ENCODE measurements at places on chromosomes 1 and 21.

- no peak for DNase-seq
Measured at GRCh38 chr1:227942021-227942715, 5.6 kb downstream of the WNT9A start.

GRCh38 chr1:152182431-152182830 is 23.4 kb upstream of the RPTN start:
- DNase-seq = no peak

DNA sequence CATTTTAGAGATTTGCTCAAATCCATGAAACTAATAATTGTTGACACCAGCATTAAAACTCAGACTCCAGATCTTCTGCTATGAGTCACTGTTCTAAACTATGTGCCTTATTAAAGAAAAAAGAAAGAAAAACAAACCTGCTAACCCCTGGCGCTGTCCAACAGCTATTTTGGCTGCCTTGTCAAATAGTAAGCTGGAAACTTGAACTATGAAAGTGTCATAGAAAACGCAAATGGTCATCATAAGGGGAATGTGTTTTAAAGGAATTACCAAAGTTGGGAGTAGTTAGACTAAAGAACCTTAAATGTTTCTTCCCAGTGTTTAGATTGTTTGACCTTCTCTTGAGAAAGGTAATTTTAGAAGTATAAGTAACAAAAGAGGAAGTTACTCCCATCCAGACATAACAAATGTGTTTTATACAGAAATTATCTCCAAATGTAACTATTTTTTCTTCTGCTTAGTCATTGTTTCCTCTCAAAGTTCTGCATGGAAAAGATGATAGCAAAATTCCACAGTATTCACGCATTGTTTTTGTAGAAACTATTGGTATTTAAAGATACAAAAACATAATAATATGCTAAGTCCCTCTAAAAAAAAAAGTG is 272.4 kb downstream of the TPR start:
- no peak for DNase-seq

DNA sequence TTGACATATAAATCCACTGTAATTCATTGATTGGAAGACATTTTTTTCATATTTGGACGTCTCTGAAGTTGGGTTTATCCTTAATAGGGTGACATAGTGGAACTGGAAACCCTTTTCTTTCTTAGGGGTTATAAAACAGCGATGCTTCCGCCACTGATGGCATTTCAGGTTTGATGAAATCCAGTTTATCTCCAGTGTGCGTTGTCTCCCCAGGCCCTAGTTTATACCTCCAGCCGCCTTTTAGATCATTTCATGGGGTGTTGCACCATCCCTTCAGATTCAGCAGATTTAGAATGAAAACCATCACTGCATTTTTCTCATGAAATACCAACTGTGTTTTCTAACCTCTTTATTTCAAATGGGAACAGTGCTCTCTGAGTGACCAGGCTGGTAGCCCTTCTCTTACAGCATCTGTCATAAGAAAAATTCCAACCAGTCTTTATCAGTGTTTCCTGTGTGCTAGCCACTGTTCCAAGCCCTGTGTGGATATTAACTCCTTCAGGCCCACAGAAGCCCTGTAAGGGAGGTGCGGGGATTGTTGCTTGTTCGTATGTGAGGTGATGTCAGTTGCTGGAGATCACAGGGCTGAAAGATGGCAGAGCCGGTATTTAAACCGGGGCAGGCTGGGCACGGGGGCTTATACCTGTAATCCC is 19.0 kb downstream of the H6PD start:
- DNase-seq = no peak

DNA sequence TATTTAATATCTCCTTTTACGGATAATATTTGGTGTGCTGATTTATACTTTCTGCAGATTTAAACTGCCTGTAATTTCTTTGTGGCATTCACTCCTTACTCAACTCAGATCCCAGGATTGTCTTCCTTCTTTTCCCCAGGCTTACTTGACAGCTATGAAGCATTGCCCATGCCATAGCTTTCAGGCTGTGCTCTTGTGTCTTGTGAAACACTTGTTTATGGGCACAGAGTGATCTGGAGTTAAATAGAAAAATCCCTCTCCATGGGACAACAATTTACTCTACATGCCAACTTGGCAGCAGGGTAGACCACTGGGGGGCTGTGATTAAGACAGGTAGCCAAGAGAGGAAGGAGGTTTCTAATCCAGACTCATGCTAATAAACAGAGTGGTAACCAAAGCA is 57.4 kb downstream of the PPP1R12B start:
- DNase-seq = no peak

DNA sequence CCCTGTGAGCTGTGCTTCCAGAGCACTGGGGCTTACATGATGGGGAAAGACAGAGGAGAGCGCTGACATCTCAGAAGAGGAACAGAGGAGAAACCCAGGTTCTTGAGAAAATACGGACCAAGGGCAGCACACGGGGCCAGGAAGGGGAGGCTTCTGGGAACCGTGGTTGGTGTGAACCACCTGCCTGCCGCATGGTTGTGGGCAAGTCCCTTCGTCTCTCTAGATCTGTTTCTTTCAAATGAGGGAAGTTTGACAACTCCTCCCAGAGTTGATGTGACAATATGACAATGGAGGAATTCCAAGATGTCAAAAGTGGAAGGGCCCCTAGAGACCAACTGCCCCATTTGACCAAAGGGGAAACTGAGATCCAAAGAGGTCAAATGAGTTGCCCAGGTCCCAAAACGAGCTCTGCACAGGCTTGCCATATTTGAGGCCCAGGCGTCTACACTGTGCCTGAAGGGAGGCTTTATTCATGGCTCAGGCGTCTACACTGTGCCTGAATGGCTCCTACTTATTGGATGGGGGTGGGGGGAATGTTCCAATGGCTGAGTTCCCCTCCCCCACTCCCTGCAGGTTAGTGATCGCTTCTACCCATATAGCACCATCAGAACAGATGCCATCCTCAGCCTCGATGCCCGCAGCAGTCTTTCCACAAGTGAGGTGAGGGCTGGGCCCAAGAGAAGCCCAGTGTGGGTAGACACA is 11.2 kb downstream of the EXTL1 start:
- DNase-seq = no peak

DNA sequence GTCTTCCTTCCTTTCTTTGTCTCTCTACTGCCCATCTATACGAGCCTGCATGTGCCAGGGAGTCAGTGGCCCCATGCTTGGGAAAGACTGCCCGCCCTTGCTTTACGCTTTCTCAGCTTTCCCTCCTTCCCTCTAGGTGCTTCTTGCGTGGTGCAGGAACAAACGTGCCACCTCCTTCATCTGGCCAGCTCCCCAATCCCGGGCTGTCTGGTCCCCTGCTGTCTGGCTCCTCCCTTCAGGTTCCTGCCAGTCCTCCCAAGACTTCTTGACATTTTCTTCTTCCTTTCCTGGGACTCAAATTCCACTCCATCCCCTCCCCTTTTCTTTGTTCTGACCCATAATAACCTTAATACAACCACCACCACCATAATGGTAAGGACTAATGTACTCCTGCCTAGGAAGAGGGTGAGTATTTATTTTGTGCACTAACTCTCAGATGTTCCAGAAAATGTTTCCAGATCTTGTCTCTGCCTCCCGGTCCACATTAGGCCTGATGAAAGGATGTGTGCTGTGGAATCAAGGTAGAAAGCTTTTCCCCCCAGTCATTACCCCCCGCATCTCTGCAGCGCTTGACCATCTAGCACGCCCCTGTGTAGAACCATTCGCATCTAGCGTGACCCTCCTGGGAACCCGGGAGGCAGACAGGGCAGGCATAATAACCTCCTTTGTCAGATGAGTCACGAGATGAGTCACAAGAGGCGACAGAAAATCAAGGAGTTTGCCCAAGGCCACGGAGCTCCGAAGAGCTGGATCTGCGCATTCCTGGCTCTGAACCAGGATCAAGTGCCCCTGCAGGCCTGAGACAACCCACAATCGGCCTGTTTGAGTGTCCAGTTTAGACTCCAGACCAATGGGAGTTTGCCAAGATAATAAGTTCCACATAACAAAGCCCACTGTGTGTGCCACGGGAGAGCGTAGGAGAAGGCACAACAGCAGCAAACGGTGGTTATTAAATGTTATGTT is 60.1 kb upstream of the NEK2 start:
- DNase-seq = no peak

DNA sequence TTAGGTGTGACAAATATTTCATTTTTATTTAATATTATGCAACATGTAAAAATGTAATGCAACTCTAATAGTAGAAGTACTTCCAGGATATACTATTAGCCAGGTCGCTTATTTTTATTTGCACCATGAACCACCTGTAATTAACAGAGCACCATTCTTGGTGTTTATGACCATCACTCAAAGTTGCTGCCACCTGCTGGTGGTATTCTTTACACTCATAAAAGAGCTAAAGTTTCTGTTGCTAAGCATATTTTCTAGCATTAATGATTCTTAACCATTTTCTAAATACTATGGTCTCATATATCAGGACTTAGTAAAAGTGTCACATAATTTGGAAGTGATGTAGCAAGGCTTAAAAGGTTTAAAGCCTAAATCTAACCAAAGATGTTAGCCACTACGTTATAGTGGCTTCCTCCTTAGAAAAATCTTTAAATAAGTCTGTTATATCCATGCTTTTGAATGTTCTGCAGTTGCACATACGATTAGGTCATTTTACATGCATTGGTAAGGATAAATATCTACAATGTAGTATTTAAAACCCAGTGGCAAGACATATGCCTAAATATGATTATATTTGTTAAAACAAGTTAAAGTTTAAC is 244.5 kb downstream of the NEGR1 start:
- peak; percentile 5 for DNase-seq

- DNase-seq = no peak
Measured at GRCh38 chr1:59669752-59670312, 144.9 kb upstream of the HOOK1 start.

DNA sequence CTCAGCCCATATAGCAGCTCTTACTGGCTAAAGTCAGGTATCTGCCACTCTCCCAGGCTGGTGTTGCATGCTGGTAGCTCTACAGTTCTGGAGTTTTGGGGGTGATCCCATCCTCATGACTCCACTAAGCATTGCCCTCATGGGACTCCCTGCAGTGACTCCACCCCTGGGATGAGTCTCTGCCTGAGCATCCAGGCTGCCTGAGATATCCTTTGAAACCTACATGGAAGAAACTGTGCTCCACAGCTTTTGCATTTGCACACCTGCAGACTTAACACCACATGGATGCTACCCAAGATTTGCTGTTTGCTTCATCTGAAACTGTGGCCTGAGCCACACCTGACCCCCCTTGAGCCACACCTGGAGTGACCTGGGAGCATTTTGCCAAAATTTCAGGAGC is 226.4 kb downstream of the C1orf94 start:
- no peak for DNase-seq

GRCh38 chr1:168146626-168147025 is 9.9 kb upstream of the GPR161 start:
- DNase-seq = no peak

GRCh38 chr1:201845331-201846083 is 16.6 kb downstream of the IPO9 start:
- no peak for DNase-seq

- no peak for DNase-seq
Measured at GRCh38 chr1:111952125-111952657, 37.3 kb downstream of the KCND3 start.

- DNase-seq = no peak
Measured at GRCh38 chr1:18412882-18413353, 67.8 kb upstream of the KLHDC7A start.

GRCh38 chr21:17612023-17612564 is 607 bp downstream of the BTG3 start:
- peak; percentile 28 for DNase-seq

DNA sequence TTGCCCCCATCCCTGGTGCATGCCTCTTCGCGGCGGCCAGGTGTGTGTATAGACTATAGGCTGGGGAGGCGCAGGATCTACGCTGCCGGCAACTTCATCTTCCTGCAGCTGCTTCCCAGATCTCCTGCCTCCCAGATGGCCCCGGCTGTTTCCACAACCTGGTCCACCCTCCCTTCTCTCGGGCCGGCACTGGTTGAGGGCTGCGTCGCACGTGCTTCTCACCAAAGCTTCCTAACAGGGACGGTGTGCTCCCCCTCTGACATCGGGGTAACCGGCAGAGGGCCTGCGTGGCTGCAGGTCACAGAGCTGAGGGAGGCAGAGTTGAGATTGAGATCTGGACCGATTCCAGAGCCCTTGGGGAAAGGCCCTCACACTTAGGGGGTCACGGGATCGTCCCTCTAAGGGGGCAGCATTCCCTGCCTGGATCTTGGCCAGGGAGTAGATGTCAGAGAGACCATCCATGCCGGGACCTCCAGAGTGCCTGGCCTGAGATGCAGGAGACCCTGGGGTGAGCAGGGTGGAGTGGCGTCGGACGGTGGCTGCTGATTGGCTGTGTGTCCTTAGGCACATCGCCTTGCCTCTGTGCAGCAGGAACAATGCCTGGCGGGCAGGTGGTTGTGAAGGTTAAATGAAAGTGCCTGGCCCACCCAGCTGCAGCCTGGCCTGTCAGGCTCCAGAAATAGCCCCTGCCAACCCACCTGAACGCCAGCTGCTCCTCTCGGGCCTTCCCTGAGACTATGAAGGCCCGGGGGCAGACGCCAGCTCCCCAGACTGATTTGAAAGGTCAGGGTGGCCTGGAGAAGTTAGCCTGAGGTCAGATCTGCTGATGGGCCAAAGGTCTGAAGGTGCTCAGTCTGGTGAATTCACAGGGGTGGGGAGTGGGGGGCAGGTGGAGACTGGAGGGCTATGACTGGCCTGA is 6.1 kb upstream of the MASP2 start:
- DNase-seq = peak; percentile 23

DNA sequence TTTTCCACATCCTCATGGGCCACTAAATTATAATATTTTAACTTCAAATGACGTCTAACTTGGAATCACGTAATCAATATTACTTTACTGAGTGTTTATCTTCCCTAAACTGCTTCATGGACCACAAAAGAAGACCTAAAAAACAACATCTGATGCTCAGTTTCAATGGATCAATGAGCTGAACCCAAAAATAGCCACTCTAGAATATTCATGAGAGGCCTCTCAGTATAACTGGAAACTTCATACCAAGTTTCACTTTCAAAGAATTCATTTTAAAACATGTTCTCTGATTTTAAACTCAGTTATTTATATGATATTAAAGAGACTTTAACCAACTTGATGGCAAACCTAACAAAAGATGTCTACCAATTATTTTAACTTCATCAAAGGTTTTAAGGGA is 23.7 kb upstream of the TIAM1 start:
- no peak for DNase-seq

- no peak for DNase-seq
Measured at GRCh38 chr1:210434223-210434622, 105.5 kb downstream of the HHAT start.

- DNase-seq = no peak
Measured at GRCh38 chr21:44349847-44350772, 3.3 kb upstream of the TRPM2 start.

DNA sequence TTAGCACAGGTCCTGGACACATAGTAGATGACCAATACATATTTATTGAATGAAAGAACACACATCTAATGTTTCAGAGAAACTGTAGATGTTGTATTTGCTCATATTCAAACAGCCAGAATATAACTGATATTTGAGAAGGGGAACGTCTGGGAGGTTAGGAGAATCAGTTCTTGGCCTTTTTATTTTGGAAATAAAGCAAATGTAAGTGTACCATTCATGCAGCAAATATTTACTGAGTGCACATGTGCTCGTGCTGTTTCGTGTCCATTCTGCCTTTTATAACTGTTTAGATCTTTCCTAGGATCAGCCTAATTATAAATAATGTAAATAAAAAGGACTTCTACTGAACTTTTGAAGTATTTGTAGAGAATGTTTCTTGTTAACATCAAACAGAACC is 103.8 kb downstream of the GREM2 start:
- no peak for DNase-seq
